ENCODE measurements at places on chromosomes 1 and 21.

DNA sequence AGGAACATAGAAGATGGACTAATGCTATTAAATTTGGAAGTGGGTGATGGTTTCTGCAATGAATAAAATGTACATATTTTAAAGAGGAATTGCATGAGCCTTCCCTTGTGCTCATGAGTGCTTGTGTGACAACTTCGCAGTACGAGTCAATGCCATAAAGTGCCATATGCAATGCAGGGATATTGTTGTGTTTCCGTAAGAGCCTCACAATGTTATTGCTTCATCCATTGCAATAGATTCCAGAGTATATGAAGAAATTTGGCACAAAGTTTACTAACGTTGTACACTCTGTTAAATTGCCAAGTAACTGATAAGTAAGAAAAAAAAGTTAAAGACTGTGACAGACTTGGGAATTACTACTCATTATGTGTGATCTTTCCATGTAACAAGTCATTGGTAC, 22.3 kb downstream of the BTG3 start:
- DNase-seq = no peak

- DNase-seq = no peak
These were observed 27.8 kb downstream of the ILDR2 start for GRCh38 chr1:166947398-166948043.

DNA sequence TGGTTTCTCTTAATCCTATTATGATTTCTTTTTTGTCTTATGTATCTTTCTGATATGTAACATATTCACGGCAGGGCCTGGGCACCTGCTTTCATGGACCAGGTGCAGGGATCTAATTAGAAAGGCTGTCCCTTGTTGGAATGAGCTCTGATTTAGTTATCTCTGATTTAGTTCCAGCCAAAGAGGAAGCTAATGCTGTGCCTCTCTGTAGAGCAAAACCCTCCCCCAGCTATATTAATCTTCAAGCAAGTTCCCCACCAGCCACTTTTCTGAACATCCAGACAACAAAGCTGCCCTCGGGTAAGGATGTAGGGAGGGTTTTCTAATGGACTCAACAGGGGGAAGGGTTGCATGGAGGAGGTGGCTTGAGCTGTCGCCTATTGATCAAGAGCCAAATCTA, 6.1 kb downstream of the TSACC start:
- DNase-seq = no peak

- no peak for DNase-seq
These were observed 261.3 kb downstream of the DISC1 start for GRCh38 chr1:231887866-231888265.

GRCh38 chr1:55147524-55147923, 67.6 kb downstream of the USP24 start:
- DNase-seq = no peak
